ENCODE measurements at places on chromosomes 13 and 19.

GRCh38 chr13:65468628-65469027, 1761.5 kb downstream of the PCDH9 start:
- DNase-seq, result no peak

DNA sequence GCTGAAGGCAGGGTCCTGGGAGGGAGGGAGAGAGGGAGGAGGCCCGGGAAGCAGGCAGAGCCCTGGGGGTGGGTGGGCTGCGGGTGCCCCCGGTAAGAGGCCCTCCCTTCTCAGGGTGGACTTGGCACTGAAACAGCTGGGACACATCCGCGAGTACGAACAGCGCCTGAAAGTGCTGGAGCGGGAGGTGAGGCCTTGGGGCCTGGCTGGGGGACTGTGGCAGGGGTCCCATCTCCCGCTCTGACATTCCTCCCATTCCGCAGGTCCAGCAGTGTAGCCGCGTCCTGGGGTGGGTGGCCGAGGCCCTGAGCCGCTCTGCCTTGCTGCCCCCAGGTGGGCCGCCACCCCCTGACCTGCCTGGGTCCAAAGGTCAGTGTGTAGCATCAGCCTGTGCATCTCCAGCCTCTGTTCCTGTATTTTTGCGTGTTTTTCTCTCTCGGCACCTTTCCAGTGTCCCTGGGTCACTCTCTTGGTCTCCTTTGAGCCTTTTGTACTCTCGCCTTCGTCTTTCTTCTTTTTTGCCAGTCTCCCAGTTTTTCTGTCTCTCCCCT, 53.4 kb downstream of the TRPM4 start:
- no peak for DNase-seq

DNA sequence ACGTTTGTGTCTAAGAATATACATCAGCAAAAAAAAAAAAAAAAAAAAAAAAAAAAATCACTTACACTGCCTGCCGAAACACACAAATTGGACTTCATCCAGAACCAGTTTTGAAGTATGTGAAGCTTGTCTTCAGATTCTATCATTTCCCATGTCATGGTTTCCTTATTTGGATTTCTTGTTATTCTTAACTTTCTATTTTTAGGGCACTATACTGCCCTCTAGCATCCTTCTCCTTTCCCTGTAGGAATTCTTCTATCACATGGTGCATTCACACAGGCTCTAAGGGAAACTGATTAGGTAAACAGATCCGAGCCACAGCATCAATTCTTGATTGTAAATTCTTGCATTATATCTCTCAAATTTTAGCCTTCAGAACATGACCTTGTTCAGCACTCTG, 1507.5 kb downstream of the OLFM4 start:
- no peak for DNase-seq

- DNase-seq, result no peak
Measured at GRCh38 chr19:55246462-55247451, 12.1 kb downstream of the PPP6R1 start.

GRCh38 chr19:47028195-47028601, 8.6 kb downstream of the NPAS1 start:
- no peak for DNase-seq

GRCh38 chr13:23771552-23771951, 117.6 kb downstream of the MIPEP start:
- no peak for DNase-seq

DNA sequence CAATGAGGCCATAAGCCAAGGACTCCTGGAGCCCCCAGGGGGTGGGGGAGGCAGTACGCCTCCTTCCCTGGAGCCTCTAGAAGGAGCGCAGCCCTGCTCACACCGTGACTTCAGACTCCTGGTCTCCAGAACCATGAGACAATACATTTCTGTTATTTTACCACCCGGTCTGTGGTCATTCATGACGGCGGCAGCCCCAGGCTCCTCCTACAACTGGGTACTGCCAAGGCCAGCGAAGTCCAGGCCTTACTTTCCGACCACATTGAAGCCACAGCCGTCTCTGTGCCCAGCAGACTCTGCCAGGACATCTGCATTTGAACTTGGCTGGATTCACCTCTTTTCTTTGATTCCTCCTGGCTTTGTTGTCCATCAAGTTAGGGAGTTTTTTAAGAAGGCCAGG, 10.5 kb downstream of the GNG7 start:
- no peak for DNase-seq

DNA sequence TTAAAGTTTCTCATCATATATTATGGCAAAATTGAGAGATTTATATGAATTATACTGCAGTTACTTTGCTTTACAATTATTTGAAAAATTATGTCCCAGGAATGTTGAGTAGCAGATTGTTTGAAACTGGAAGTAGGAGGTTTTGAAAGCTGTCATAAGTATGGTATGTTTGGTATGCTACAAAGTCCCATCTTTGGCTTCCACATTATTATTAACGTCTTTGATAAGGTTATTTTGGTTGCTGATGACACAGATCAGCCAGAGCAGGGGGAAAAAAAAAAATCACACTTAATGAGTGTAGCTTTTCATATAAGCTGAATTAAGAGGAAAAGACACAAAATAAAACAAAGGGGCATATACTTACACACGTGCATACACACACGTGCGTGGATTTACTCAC, 130.1 kb downstream of the SLITRK1 start:
- no peak for DNase-seq

- no peak for DNase-seq
Measured at GRCh38 chr13:111060237-111060919, 54.7 kb upstream of the ARHGEF7 start.

DNA sequence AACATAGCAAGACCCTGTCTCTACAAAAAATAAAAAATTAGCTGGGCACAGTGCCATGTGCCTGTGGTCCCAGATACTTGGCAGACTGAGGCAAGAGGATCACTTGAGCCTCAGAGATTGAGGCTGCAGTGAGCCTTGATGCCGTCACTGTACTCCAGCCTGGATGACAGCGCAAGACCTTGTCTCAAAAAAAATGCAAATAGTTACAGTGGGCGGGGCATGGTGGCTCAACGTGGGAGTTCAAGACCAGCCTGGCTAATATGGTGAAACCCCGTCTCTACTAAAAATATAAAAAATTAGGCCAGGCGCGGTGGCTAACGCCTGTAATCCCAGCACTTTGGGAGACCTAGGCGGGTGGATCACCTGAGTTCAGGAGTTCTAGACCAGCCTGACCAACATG, 8.5 kb downstream of the PGLS start:
- DNase-seq, result no peak

DNA sequence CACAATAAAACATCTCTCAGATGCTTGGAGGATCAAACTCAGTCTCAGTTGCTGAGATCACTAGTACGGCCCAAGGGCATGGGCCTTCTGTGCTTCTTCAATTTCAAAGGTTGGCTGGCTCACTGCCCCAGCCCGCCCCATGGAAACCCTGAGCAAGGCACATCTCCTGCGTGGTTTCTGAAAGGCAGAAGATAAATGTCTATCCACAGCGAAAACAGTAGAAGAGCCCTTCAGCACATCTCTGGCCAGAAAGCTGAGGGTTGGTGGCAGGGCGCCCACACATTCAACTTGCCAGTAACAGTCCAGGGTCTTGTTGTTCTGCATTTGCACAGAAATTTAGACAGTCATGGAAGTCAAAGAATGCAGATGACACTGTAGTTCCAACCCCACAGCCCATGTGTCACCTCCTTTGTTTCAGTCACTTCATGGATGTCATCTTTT, 24.0 kb upstream of the KATNAL1 start:
- DNase-seq, result no peak

- DNase-seq, result peak; percentile 37
Measured at GRCh38 chr19:55251341-55252081, 7.3 kb downstream of the PPP6R1 start.

DNA sequence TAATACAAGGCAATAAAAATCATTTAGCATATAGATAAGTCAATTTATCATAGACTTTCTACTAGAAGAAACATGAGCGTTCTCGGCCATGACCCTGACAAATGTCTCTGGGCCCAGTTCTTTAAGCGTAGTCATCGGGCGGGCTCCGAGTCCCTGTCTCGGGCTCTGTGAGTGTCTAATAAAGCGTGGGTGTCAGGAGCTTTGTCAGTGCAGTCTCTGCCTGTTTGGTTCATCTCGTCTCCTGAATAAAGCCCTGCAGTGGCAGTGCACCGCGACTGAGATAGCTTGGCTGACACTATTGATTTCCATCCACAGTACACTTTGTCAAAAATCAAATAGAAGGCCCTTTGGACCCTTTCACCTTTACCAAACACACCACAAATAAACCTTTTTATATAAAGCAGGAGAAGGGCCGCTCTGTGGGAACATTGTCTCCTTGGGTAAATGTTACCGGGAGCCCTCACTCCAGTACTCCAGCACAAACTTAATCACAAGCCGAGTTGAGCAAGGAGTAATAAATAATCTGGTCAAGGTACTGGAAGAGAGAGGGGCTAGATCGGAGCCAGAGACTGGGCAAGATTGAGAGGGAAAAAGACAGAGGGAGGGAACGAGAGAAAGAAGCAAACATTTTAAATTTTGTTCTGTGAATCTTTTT, 368.2 kb upstream of the TSHZ3 start:
- no peak for DNase-seq

- DNase-seq, result no peak
Measured at GRCh38 chr19:17357724-17358123, 19.4 kb downstream of the PLVAP start.

DNA sequence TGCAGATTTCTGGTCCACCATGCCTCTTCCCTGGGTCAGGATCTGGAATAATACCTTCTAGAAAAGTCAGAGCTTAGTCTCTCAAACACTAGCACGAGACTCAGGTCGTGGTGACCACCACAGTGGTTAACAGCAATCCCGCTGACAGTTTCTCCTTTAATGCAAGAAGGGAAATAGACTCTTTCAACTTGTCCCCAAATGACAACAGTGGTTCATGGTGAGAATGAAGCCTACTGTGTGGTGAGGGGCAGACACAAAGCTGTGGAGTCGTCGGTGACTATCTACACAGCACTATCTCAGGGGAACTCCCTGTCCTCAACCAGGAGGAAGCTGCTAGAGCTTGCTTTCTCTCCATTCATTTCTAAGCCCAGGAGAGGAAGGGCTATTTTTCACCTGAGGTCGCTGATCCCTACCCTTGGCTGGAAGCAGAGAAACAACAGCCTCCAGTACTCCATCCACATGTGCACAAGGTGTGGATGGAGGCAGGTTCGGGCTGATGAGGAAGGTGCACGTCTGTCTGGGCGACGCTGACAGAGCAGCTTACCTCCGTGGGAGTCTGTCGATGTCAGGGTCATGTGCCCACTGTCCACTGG, 72.4 kb downstream of the STK24 start:
- DNase-seq, result no peak

DNA sequence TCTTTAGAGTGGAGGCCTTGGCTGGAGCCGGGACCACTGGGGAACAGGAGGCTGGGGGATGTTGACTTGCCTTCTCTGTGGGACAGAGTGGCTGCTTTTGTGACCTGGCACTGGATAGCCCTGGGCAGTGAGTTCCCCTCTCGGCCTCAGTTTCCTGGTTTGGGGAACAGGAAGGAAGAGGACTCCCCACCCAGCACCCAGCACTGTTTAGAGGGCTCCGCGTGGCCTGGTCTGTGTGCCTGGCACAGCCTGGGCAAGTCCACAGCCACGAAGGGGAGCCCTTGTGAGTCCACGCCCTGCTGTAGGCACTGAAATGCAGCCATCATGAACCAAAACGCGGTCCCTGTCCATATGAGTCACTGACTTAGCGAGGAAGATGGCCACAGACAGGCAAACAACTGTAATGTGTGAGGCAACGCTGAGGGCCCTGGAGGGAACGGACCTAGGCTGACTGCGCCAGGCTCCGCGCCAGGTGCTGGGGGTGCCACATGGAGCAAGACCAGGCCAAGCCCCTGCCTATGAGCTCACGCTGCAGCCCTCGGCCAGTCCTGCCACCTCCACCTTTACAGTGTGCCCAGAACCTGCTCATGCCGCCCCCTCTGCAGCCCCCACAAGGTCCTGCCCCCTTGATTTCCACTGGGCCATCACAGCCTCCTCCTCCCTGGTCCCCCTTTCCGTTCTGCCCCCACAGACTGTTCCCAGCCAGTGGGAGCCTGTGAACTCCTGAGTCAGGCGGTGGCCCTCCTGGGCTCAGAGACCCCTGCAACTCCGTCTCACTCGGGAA, 35.5 kb downstream of the PAK4 start:
- no peak for DNase-seq

GRCh38 chr13:35984776-35985453, 146.3 kb downstream of the DCLK1 start:
- no peak for DNase-seq

DNA sequence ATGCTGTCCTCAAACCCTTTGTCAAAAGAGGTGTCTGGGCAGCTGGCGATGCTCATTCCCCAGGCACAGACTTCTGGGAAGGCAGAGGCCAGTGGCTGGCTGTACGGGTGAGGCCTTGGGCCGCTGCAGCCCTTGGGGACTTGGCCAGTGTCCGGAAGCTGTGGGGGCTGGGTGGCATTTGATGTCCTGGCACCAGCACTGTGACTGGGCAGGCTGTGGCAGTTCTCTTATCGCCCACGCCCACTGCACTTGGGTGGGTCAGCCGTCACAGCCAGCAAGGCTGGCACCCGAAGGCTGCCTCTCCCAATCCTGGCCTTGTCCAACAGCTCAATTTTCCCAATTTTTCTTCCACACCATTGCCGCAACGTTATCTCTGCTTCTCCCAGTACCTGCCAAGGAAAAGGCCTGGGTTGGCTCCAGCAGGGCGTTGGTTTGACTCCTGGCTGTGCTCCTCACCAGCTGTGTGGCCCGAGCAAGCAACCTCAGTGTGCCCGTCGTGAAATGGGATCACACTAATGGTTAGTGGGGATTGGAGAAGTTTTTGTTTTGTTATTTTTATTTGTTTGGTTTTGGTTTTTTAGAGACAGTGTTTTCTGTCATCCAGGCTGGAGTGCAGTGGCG, 12.7 kb upstream of the SLC44A2 start:
- DNase-seq, result no peak

- DNase-seq, result no peak
Measured at GRCh38 chr13:43089912-43090498, 66.6 kb downstream of the DNAJC15 start.

GRCh38 chr13:98792321-98792720, 39.8 kb upstream of the SLC15A1 start:
- no peak for DNase-seq

DNA sequence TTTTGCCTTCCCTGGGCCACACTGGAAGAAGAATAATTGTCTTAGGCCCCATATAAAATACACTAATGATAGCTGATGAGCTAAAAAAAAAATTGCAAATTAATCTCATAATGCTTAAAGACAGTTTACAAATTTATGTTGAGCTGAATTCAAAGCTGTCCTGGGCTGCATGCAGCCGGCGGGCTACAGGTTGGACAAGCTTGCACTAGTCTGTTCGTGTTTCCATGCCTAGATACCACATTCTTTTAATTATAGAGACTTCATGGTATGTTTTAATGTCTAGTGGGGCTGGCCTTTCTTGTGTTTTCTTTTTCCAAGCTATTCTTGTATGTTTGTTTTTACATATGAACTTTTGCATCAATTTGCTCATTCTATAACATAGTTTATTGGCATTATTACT, 90.6 kb downstream of the SGCG start:
- no peak for DNase-seq

- DNase-seq, result no peak
Measured at GRCh38 chr13:29844441-29844840, 6.0 kb downstream of the UBL3 start.

- no peak for DNase-seq
Measured at GRCh38 chr19:14615623-14616022, 32.7 kb downstream of the CLEC17A start.

GRCh38 chr13:65095161-65096082, 2134.7 kb downstream of the PCDH9 start:
- no peak for DNase-seq
